ENCODE measurements at places on chromosomes 4 and X. TPM values are rescaled to one million over a fixed set of nuclear protein-coding genes. Genes with fewer than 3 reads are reported as not detected.

- DNase-seq: no peak
Measured at GRCh38 chr4:166335256-166335938, 462.4 kb downstream of the TLL1 start.

- no peak for DNase-seq
Measured at GRCh38 chrX:119375561-119375960, 23.6 kb upstream of the SLC25A43 start.

GRCh38 chrX:112889400-112889799 is 48.8 kb upstream of the AMOT start:
- no peak for DNase-seq

- DNase-seq: no peak
Measured at GRCh38 chr4:74996996-74997395, 64.1 kb downstream of the PARM1 start.

GRCh38 chrX:121949041-121949760 is 901.8 kb downstream of the GLUD2 start:
- DNase-seq: no peak

The CTBP1 gene
- 112 TPM for total RNA-seq

The TENM3 gene
- 1.5 TPM for total RNA-seq

The TLL1 gene
- 1.0 TPM for total RNA-seq

The ZNF182 gene
- total RNA-seq: 3.2 TPM

The MAGEB10 gene
- not detected for total RNA-seq

Measured in left ventricle myocardium inferior (tissue), 1 donor.